ENCODE measurements at places on chromosomes 13 and 19. TPM values are rescaled to one million over a fixed set of nuclear protein-coding genes. Genes with fewer than 3 reads are reported as not detected.

C13orf46 gene
- 0.16 TPM for total RNA-seq

ZNF154 gene
- total RNA-seq, result not detected

ZNF28 gene
- 0.49 TPM for total RNA-seq

ZNF611 gene
- total RNA-seq, result 2.0 TPM

LRRC4B gene
- 0.31 TPM for total RNA-seq

C19orf67 gene
- not detected for total RNA-seq
